ENCODE measurements at places on chromosomes 1 and 21.

DNA sequence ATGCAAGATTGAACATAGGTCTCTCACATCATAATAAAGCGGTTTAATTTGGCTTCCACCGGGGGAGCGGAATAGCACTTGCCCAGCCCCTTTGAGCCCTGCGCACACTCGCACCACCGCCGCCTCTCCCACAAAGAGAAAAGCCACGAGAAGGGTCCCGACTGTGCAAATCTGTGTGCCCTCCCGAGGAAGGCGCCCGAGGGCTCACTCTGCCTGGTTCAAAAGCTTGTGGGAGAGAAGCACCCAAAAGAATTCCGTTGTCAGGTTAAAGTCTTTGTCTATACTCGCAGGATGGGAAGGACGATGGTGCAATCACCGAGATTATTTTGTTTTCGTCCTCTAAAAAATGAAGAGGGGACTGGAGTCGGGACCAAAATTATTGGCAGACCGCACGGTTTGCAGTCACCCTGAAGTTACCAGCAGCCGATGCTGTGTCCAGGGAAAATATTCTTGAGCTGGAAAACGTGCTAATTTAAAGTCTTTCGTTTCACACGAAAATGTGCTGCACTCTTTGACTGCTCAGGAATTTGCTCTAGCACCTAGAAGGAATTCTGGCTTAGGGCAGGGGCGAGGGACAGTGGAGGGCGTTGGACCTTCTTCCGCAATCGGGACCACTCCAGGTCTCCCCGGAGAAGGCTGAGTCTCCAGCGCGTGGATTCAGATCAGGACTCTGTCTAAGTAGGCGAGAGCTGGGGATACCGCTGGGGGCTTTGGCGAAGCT is 6.6 kb upstream of the SIM2 start:
- peaks cover 96% of the 10 kb centered on the region for H3K27me3 ChIP-seq
- H3K4me1 ChIP-seq = no peaks in the 10 kb centered on the region
- no peak overlapping the region for H3K27ac ChIP-seq
- H3K4me3 ChIP-seq = no peak overlapping the region
- no peaks in the 10 kb centered on the region for H3K36me3 ChIP-seq

DNA sequence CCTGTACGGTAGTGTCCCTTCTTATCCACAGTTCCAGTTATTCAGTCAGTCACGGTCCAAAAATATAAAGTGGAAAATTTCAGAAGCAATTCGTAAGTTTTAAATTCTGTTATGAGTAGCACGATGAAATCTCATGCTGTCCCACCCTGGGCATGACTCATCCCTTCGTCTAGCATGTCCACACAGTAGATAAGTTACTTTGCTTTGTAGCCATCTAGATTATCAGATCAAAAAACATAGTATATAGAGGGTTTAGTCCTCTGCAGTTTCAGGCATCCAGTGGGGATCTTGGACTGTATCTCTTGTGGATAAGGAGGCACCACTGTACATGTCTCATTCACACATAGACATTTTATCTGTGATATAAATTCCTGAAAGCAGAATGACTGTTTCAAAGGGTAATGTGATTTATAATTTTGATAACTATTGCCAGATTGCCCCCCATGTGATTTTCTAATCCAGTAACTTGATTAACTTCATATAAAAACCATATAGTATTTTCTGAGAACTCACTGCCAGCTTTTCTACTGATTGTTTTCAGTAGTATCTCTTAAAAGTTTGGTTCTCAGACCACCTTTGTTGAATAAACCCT is 143.3 kb downstream of the DYRK1A start:
- no peak for DNase-seq
- H3K27ac ChIP-seq = no peak overlapping the region
- H3K4me3 ChIP-seq = no peak overlapping the region
- H3K36me3 ChIP-seq = peaks cover 51% of the 10 kb centered on the region
- no peaks in the 10 kb centered on the region for H3K27me3 ChIP-seq

DNA sequence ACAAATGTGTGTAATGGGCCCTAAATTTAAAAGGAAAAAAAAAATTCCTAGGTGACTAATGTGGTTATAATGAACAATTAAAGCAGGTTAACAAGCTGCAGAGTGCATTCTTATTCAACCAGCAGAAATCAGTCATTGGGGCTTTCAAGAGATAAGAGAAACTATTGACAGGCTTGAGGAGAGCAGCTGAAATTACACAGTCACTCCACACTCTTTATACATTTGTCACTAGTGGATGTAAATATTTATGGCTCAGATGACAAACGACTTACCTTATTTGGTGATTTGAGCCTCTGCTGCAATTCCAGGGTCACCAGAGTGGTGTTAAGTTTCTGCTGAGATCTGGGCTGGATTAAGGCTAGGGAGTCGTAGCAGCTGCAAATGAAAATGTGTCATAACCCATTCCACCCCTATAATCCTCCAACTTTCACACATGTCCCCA is 896.3 kb downstream of the TTLL7 start:
- H3K27ac ChIP-seq = no peak overlapping the region
- H3K27me3 ChIP-seq = no peaks in the 10 kb centered on the region
- H3K36me3 ChIP-seq = no peaks in the 10 kb centered on the region
- H3K4me1 ChIP-seq = no peaks in the 10 kb centered on the region

DNA sequence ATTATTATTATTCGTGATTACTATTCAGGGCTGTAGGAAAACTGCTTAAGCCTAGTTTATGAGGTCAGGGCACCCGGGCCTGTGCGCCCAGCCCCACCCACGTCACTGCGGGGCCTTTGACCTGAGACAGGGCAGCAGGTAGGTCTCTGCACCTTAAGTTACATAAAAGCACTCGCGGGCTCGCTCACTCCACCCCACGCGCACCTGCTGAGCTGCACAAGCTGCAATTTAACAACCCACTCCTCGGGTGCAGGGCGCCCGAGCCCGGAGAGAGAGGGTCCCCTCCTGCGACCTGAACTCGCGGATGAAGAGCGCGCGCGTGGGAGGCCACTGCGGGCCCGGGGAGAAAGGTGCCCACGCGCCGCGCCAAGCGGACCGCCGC is 477 bp downstream of the ICMT start:
- no peak for DNase-seq
- H3K4me3 ChIP-seq = peak overlapping the region; percentile 85
- H3K4me1 ChIP-seq = peaks cover 20% of the 10 kb centered on the region
- peaks cover 16% of the 10 kb centered on the region for H3K27me3 ChIP-seq
- H3K36me3 ChIP-seq = peaks cover 38% of the 10 kb centered on the region
- peak overlapping the region; percentile 44 for H3K27ac ChIP-seq

DNA sequence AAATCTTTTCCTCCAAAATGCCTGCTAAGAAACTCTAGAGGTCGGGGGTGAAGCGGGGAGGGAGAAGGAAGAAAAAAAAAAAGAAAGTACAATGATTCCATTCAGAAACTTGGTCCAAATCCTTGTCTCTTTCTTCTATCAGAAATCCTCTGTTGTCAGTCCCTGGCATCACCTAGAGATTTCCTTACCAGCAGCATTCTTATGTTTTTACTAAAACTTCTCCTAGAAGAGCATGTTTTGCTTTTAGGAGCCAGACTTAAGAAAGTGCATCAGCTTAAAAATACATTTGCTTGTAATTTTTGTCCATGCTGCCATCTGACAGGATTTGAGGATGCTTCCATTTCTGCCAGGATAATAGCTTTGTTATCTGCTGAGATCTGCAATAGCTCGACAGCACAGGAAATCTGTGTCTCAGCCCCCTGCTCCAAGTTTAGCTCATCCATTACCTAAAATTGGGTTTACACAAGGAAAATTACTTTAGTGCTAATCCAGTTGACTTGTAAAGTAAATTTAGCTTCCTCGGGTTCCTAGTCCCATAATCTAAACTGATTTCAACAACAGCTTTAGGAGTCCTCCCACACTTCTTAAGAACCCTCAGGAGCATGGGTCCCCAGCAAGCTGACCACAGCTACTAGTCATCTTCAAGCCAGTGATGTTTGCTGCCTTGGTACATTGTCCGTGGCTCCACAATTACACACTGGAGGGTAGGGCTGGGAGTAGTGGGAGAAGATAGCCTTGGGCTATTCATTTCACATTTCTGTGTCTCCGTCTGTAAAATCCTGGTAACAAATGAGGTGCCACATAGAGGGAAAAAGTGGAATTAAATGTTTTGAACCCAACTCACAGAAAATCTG is 92.3 kb upstream of the UBE2U start:
- H3K27ac ChIP-seq = no peak overlapping the region
- H3K36me3 ChIP-seq = no peaks in the 10 kb centered on the region
- no peaks in the 10 kb centered on the region for H3K4me1 ChIP-seq
- H3K27me3 ChIP-seq = peaks cover 47% of the 10 kb centered on the region
- H3K4me3 ChIP-seq = no peak overlapping the region
